ENCODE measurements at places on chromosomes 12 and 14.

DNA sequence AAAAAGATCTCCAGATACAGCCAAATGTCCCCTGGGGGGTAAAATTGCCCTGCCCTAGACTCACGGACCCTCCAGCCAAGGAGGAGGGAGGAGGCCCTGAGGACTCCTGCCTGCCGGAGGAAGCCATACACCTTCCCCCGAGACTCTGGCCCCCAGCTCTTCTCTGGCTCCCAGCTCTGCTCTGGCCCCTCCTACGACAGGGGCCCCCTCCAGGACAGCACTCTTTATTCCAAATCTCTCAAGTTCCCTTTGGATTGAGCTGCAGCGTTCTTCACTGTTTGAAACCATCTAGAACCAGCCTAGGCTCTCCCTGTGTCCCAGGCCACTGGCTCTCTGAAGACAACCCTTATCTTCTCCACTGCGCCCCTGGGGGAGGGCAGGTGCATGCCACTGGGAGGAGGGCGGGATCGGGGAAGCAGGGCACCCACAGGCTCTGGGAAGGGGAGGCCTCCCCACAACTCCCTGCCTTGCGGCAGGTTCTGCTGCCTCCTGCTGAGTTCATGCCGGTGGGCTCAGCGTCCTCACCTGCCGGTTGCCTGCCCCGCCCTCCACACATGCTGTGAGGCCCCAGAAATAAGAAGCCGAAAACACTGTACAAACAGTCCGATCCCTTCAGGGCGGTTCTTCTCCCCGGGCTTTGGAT, 112.7 kb downstream of the DICER1 start:
- no peak for DNase-seq

GRCh38 chr14:100711493-100711892, 15.2 kb upstream of the DLK1 start:
- DNase-seq = no peak

GRCh38 chr12:121751749-121752351, 39.3 kb downstream of the TMEM120B start:
- DNase-seq = no peak

DNA sequence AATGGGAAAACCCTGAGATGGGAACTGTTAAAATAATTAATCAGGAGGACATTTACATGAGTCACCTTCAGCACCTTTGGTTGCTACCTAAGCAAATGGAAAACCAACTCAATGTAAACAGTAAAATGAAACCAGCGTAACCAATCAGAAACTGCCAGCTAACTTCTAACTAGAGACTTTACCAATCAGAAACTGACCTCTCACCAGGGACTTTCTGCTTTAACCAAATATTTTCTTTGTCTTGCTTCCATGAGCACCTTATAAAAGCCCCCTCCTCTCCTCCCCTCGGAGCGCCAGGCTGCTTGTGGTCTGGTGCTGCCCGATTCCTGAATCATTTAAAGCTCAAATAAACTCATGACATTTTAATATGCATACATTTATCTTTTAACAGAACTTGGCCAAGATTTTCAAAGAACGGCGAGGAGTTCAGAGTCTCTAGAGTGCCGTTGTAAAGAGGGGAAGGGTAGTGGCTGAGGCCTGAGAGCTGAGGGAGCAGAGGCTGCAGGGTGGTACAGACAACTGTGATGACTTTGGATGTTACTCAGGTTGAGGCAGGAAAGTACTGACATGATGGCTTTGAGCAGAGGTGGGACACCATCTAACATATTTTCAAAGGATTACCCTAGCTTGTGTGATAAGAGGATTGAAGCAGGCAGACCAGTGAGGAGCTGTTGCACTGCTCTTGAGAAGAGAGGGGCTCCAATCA, 183.6 kb downstream of the CRADD start:
- no peak for DNase-seq

GRCh38 chr14:89110110-89110509, 285.7 kb downstream of the TTC8 start:
- no peak for DNase-seq

GRCh38 chr12:26327975-26328644, 132.7 kb downstream of the SSPN start:
- no peak for DNase-seq

DNA sequence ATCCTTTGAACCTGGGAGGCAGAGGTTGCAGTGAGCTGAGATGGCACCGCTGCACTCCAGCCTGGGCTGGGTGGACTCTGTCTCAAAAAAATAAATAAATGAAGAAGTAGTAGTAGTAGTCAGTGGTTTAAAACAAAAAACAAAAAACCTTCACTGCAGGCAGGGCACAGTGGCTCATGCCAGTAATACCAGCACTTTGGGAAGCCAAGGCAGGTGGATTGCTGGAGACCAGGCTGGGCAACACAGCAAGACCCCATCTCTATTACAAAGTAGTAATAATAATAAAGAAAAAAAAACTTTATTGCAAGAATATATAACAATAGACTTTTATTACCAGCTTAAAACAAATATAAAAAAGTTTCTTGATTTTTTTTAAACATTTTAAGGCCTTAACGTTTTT, 13.8 kb upstream of the NEK9 start:
- no peak for DNase-seq

DNA sequence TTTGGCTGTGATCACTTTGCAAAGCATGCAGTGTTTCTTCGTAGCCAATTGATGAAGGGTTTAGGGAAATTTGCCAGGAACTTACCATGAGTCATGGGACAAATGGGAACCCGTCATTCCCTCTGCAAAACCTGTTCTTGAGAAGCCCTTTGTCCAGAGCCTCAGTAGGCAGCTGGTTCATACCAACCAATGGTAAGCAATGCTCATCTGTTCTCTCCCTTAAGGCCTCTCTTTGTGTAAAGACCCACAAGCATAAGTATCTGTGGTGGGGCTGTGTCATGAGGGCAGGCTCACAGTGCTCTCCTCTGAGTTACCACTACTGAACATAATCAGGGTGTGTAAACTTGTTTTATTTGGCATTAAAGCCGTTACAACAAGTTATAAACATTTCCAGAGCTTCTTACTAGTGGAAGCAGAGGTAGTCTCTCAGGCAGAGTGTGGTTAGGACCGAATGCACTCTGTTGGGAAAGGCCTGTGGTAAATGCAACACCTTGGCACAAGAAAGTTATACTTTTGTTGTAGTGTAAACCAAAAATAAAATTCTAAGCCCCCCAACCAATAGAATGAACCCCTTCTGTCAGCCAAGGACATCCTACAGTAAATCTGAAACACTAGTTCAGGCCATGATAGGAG, 119.8 kb downstream of the SINHCAF start:
- no peak for DNase-seq

DNA sequence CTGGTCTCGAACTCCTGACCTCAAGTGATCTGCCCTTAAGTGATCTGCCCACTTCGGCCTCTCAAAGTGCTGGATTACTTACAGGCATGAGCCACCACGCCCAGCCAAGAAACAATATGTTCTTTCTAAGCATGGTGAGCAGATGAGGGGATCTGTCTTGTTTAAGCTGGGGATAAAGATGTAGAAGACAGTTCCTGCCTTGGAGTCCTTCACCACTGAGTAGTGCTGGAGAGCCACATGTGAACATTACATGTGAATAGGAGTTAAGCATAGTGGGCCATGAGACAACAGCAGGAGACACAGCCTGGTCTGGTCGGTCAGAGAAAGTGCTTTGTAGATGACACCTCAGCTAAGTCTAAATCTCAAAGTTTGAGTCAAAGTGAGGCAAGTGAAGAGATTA, 26.0 kb downstream of the TMBIM6 start:
- no peak for DNase-seq

Data from activated CD4-positive, alpha-beta T cell treated with anti-CD3 and anti-CD28 coated beads, Interleukin-2, amount 50 U/mL, for 48 hours (primary cell).